Stimulated activated CD4-positive, alpha-beta T cell treated with anti-CD3 and anti-CD28 coated beads, Interleukin-1b, Interleukin-23, amount 100 ng/mL, for 24 hours (primary cell): ENCODE measurements at places on chromosomes 13 and 19.

DNA sequence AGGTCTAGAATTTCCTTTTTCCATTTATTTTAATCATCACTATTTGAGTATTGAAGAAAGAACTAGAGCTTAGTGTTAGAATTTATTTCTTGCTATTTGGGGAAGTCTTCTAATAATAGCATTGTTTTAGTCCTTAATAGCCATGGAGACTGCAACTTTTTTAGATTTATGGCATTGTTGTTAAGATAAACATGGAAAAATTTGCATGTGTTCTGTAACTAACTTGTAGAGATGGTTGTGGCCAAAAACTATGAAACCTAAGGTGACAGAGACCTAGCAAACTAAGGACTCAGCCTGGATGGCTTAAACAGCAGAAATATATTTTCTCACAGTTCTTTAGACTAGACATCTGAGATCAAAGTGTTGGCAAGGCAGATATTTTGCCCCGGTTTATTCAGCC is 246.4 kb downstream of the SPRY2 start:
- DNase-seq, result no peak

DNA sequence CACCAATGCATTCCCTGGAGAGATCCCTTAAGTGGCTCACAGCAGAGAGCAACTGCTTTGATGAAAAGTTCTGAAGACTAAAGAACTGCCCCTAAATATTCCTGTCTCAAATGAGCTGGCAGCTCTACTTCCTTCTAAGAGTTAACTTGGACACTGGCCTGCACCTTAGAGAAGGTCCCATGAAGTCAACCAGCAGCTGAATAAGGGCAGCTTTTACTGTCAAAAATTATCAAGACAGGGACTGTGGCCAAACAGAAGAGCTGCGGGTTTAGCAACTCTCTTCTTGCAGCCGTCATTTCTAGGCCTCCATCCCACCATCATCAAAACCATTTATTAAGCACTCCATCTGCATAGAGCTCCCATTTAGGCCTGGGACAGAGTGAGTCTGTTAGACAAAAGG is 491.1 kb upstream of the TSHZ3 start:
- DNase-seq, result no peak

DNA sequence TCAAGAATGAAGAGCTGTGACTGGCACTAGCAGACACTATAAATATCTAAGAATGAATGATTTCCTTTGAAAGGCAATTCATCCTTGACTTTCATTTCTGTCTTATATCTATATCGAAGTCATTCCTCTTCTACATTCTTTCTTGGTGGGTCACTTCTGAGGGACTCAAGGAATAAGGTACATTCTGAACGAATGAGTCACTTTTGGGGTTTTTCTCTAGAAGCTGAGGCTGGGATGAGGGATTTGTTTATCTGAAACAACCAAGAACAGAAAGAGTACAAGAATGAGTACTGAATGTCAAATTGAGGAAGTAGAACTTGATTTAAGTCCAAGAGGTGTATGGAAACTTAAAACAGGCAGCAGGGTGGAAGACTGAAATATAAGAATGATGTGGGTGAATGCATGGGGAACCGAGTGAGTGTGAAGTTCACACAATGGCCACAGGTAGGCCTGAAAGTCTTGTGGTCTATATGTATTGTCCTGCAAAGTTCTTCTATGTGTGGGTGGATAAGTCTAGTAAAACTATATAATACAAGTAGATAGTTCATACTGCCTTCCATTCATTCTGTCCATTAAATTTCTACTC is 343.9 kb downstream of the OXGR1 start:
- DNase-seq, result no peak

- DNase-seq, result peak; percentile 22
Measured at GRCh38 chr19:56350416-56351045, 35.9 kb upstream of the ZSCAN5A start.

DNA sequence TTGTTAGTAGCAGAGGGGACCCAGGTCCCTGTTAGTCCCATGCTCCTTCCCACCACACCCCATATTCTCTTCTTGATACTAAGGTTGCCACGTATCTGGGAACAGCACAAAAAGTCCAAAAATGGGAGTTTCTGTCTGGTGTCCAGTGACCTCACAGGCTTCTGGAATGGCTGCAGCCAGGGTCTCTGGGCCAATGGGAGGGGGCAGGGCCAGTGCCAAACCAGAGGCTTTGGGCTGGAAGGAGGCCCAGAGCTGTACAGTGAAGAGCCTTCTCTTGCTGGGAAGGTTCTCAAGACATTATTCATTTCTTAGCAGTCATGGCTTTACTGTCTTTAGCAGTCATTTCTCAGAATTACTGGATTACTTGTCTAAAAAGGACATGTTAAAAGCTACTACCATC is 119.2 kb downstream of the FRY start:
- no peak for DNase-seq

GRCh38 chr19:1590641-1591397 is 1.8 kb downstream of the MBD3 start:
- no peak for DNase-seq

DNA sequence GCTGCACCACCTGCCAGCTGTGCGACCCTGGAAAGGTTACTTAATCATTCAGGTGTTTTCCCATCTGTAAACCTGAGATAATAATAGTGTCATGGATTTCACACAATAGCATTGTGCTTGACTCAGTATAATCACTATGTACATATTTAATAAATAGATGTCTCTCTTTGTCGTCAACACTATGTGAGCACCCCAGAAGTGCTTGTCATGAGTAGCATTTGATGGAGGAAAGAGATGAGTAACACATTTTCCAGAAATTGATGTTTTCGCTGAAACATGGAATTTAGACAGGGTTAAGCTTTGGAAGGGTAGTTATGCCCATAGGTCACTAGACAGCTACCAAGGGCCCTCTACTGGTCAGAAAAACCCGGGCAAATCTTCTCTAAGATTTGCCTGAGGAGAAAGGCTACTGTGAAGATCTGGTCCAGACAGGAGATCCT is 9.5 kb upstream of the MBNL2 start:
- no peak for DNase-seq

DNA sequence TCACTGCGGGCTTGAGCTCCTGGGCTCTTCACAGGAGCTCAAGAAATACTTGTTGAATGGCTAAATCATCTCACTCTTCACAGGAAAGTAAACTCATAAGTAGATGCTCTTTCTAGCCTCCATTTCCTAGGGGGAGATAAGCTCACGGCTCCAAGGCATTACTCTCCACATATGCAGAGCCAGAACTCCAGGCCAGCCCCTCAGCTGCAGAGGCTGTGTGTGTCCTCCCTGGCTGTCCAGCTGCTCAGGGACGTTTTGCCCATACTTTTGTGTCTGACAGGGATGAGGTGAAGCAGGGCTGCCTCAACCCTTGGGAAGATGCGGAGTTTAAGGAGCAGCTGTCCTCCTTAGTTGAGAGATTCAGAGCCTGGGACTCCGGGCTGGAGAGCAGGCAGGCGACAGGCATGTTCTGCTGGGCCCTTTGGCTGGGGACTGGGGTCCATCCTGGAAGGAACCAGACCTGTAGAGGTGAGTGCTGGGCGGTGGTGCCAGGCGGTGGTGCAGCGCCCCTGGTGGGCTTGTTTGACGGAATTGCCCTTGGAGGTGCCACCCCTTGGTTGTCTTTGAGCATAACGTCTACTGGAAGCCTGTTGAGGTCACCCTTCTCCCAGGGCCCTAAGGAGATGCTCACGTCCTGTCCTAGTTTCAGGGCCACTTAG is 20.5 kb upstream of the SLC15A1 start:
- no peak for DNase-seq
